ENCODE measurements at places on chromosomes 7 and 10.
A peak's percentile ranks its signal among the peaks of the same experiment; 100 is the strongest.

DNA sequence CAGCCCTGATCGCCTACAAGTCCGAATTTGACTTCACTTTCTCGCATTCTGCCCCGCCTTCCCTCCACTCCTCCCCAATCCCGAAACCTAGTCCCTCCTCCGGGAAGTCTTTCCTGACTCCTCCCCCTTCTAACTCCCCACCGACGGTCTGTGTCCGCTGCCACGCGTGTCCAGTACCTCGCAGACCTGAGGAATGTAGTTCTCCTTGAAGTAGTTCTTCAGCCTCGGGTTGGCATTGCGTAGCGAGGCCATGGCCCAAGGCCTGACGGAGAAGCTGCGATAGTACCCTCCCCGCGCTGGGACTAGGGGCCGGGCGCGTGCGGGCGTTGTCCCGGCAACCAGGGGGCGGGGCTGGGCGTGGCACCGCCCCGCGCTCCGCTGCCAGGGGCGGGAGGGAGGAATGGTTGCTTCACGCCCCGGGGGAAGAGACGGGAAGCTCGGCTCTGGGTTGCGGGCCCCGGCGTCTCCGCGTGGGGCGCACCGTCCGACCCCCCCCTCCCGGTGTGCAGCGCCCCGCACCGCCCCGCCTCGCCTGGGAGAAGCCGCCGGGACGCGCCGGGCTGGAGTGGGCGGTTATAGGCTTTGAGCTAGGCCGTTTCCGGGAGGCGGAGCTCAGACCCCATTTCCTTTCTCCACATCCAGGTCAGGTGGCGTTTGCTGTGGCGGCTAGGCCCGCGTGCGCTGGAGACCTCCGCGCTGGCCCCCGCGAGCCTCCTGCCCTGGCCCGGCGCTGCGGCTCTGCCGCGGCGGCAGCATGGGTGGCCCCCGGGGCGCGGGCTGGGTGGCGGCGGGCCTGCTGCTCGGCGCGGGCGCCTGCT is at the start of the genes ARMC10 and FBXL13:
Gene ARMC10, plus strand, starts transcription at position 622 of the 818 bp plus-strand sequence. Its CDS starts 133 bp downstream, at position 755.
Gene FBXL13, minus strand, starts transcription at position 278 of the 818 bp plus-strand sequence.
- DNase-seq: peak; percentile 90

DNA sequence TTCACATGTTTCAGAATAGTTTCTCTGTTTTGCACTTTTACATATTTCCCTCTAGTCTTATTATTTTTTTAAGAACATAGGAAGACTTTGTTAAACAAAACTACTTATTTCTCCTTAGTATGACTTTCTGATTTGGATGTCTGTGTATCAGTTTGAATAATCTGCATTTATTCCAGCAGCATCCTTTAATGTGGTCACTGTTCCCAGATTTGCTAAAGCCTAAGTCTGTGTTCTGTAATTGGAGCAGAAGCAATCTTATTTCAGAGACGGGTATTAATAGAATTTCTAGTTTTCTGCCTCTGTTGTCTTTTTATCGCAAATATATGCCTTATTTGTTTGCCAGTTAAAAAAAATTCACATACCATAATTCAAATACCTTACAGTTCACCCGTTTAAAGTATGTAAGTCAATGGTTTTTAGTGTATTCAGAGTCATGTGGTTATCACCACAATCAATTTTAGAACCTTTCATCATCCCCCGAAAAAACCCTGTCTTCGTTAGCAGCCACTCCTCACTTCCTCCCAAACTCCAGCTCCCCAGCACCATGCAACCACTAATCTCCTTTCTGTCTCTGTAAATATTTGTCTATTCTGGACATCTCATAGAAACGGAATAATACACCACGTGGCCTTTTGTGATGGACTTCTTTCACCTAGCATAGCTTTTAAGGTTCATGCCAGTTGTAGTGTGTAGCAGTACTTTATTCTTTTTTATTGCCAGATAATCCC is 58.7 kb downstream of the INPP5F start:
- DNase-seq: no peak

GRCh38 chr10:38174336-38174735 is 80.2 kb downstream of the ZNF37A start:
- no peak for DNase-seq

DNA sequence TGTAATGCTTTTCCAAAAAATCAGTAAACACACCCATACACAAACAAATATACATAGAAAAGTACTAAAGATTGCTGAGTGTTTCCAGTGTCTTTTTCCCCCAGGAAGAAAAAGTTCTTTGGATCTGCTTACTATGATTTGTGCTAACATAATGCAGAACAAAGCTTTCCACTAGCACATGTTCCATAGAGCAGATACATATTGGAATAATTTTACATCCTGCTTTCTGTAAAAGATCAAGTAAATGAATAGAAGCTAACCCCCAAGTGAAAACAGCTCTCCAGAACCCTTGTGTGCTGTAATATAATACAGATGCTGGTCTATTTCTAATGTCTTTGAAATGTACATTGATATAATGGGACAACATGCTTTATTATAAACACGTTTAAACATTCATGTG is 125.5 kb downstream of the PON1 start:
- no peak for DNase-seq

GRCh38 chr10:69483963-69484362 is 32.7 kb downstream of the TSPAN15 start:
- no peak for DNase-seq

DNA sequence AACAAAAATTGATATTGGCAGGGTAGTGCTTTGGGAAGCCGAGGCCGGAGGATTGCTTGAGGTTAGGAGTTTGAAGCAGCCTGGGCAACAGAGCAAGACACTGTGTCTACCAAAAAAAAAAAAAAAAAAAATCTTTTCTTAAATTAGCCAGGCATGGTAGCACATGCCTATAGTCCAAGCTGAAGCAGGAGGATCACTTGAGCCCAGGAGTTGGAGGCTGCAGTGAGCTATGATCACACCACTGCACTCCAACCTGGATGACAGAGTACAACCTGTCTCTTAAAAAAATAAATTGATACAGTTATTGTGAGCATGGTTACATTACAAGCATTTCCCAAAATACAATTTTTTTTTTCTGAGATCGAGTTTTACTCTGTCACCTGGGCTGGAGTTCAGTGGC is 59.4 kb upstream of the SVIL start:
- no peak for DNase-seq

- no peak for DNase-seq
These were observed 51.7 kb downstream of the PROSER2 start for GRCh38 chr10:11874568-11875493.

- DNase-seq: no peak
These were observed 4.7 kb downstream of the ZNF503 start for GRCh38 chr10:75396631-75397495.

GRCh38 chr10:126123466-126123865 is 227.1 kb downstream of the FANK1 start:
- DNase-seq: no peak

GRCh38 chr7:147062897-147063296 is 946.3 kb downstream of the CNTNAP2 start:
- DNase-seq: no peak

GRCh38 chr10:75733135-75733890 is 301.9 kb downstream of the LRMDA start:
- no peak for DNase-seq

GRCh38 chr10:110171032-110171431 is 36.4 kb upstream of the MXI1 start:
- DNase-seq: no peak

GRCh38 chr7:39349452-39350123 is 216.6 kb upstream of the YAE1 start:
- DNase-seq: no peak

GRCh38 chr7:96308253-96308949 is 13.5 kb downstream of the SLC25A13 start:
- DNase-seq: no peak

- DNase-seq: no peak
These were observed 160.7 kb downstream of the PTPN20 start for GRCh38 chr10:47071891-47072290.

DNA sequence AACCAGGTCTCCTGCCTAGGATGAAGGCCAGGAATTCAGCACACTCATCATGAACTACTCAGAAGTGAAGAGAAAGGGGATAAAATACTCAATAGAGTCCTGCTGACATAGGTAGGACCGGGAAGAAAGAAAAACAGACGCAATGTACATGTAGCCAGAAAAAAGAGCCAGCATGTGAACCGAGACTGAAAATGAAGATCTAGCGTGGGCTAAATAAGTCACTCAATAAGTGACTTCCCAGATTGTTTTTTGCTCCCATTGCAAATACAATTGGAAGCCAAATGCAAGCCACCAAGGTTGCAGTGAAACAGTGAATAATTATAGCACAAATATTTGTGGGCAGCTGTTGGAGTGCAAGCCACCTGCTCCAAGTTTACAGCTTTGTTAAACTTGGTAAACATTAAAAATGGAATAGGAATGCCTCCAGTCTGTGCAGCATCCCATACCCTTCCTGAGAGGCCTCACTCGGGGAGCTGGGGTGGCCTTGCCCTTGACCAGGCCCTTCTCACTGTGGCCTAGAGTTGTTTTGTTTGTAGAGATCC is 34.7 kb upstream of the HPS1 start:
- DNase-seq: no peak

GRCh38 chr7:54330216-54330800 is 211.9 kb upstream of the VSTM2A start:
- DNase-seq: no peak

- DNase-seq: no peak
These were observed 30.3 kb downstream of the FAM20C start for GRCh38 chr7:222716-223041.

GRCh38 chr10:63430091-63430998 is 35.4 kb downstream of the JMJD1C start:
- no peak for DNase-seq

GRCh38 chr10:5968037-5968680 is 9.2 kb downstream of the IL15RA start:
- DNase-seq: no peak

- DNase-seq: no peak
These were observed 8.9 kb downstream of the GLI3 start for GRCh38 chr7:42227936-42228591.

DNA sequence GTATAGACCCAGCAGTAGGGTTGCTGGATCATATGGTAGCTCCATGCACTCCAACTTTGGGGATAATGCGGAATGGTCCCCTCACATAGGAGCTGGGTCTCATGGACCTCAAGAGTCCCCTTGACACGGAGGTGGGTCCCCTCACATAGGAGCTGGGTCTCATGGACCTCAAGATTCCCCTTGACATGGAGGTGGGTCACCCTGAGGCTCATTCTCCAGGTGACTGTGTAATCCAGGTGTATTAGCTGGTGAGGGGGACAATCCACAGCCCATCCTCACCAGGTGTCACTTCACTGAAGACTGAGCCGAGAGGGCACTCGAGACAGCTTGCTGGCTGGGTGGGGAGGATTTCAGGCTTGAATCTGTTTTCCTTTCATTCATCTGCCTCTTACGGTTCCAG is 121.9 kb downstream of the PTPN20 start:
- DNase-seq: no peak

GRCh38 chr10:112298581-112298980 is 15.4 kb downstream of the TECTB start:
- DNase-seq: no peak

- DNase-seq: no peak
These were observed 528.9 kb downstream of the MAGI2 start for GRCh38 chr7:78924581-78924980.

DNA sequence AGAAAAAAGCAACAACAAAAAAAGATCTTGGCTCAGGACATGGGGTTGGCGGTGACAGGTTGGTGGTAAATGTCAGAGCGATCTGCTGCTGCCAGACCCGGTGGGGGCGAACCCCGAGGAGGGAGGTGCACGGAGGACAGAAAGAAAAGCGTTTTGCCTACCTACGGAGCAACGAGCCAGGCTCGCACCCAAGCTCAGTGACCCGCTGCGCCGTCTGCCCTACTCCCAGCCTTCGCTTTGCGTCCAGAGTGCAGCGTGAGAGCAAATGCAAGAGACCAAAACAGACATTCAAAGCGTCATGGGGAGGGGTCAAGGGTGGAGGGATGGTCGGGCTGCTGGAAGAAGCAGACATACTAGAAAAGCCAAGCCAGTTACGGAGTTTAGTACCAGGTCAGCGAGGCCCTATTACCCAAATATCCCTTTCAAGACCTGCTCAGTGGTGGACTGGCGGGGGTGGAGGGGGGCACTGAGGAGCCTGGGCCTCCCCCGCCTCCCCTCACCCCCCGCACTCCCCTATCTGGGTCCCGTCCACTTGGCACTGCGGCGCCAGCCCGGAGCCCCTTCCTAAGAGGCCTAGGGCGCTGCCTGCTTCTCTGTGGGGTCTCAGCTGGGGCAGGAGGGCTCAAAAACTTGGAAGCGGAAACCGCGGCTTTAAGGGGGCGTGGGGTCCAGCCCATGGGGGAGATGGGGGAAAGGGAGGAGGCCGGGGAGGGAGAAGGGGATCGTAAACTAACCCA is 66.9 kb downstream of the SLC29A4 start:
- DNase-seq: no peak

DNA sequence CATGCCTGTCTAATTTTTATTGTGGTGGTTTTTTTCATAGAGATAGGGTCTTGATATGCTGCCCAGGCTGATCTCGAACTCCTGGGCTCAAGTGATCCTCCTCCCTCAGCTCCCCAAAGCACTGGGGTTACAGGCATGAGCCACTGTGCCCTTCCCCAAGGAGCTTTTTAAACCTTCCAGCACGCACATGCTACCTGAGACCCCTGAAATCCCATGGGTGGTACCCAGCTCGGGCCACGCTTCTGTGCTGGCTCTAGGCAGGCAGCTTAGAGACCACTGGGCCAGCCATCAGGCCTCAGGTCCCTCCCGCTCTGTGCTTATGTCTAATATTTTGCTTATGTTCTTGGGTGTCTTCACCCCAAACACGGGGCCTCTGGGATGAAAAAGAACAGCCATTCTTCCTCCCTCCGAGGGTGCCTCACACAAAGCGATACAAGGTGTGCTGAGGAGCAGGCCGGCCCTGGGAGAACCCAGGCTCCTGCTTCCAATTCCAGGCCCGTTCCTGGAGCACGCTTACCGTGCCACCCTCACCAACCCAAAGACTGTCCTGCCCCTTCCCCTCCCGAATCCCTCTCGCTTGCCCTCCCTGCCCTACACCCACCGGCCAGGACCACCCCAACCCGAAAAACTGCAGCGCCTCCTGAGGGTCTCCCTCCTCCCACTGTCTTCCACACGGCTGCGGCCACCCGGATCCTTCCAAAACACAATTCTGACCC is 10.9 kb downstream of the SPOCK2 start:
- no peak for DNase-seq

GRCh38 chr10:116669832-116670644 is 49.3 kb downstream of the PNLIPRP2 start:
- DNase-seq: no peak

DNA sequence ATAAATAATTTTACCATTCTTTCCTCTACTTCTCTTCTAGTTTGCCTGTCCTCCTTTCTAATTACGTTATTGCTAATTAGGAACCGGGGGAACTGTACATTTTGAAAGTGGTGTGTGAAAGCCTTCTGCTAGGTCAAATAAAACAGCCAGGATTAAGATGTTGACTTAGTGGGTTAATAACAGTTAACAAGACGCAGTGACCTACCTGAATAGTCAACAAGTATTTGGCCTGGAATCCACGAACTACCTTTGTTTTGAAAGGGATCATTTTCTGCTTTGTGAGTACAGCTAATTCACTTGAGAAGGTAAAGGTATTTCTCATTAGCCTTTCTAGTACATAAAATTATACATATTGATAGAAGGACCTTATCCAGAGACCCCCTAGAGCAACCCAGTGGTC is 139.9 kb downstream of the COL28A1 start:
- DNase-seq: no peak
